ENCODE measurements at places on chromosomes 7 and 10.
A peak's percentile ranks its signal among the peaks of the same experiment; 100 is the strongest.

- no peak for DNase-seq
Observed at GRCh38 chr10:499991-500390, 189.5 kb downstream of the DIP2C start.

- peak; percentile 7 for DNase-seq
Observed at GRCh38 chr7:53350241-53350640, 314.8 kb downstream of the POM121L12 start.

DNA sequence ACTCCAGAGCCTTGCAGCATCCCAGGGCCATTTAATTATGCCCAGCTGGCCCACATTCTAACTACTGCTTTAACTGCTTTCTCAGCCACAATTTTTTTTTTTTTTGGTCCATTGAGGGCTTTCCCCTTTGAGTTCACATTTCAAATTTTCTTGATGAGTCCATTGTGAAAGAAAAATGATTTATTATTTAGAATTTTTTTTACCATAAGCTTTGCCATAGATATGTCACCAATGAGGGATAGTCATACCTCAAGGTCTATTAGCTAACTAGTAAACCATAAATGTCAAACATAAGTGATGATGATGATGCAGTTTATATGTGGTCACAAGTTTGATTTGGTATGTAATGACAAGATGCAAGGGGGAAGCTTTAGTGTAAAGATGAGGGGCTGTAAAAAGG lies 282.9 kb downstream of the BICC1 start:
- DNase-seq = no peak

- no peak for DNase-seq
Observed at GRCh38 chr7:42002654-42003053, 234.4 kb downstream of the GLI3 start.

DNA sequence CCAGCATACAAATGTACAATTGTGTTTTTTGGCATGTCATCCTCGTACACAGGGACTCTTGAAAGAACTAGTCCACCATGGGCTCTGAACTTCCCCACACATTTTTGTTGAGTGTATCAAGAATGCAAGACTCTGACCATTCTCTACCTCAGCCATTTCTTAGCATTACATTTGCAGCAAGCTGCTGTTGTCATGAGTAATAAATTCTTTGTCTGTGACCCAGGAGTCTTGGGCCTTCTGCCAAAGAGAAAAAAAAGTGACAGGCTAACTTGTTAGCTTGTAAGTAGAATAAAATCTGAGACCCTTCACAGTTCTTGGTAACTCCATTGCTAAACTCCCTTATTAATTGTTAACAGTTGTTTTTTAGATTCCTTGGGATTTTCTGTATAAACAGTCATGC lies 542.3 kb upstream of the MBL2 start:
- DNase-seq = peak; percentile 90

DNA sequence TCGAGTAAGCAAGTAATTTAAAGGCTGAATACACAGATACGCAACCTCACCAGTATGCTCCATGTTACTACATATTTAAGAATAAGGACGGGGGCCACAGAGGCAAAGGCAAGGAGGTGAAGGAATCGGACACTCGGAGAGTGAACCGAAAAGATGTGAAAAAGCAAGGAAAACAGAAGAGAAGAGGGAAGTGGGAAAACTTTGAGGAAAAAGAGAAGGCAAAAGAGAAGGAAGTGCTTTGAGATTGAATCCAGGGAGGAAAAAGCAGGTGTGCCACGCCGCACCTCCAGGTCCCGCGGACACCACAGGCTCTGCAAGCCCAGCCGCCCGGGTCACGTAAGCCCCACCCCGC lies 367 bp upstream of the AVL9 start:
- DNase-seq = no peak

GRCh38 chr10:60576130-60577069 lies 186.7 kb upstream of the ANK3 start:
- no peak for DNase-seq

DNA sequence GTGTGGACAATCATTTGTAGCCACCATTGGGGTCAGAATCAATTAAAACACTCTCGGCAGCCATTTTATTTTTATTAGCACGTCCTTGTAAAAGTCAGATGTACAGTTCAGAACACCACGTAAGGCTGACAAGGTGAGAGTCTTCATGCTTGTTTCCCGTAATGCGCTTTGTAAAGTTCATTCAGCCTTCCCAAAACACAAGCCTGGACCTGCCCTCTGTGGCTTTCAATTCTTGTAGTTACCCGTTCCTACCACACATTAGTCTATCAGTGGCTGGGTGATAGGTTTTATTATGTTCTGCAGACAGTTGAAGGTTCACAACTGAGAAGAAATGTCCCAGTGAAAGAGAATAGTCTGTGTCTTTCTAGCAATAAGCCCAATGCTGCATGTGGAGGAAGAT lies 35.4 kb downstream of the GAD2 start:
- no peak for DNase-seq

- no peak for DNase-seq
Observed at GRCh38 chr7:113349339-113349738, 231.0 kb upstream of the SMIM30 start.

DNA sequence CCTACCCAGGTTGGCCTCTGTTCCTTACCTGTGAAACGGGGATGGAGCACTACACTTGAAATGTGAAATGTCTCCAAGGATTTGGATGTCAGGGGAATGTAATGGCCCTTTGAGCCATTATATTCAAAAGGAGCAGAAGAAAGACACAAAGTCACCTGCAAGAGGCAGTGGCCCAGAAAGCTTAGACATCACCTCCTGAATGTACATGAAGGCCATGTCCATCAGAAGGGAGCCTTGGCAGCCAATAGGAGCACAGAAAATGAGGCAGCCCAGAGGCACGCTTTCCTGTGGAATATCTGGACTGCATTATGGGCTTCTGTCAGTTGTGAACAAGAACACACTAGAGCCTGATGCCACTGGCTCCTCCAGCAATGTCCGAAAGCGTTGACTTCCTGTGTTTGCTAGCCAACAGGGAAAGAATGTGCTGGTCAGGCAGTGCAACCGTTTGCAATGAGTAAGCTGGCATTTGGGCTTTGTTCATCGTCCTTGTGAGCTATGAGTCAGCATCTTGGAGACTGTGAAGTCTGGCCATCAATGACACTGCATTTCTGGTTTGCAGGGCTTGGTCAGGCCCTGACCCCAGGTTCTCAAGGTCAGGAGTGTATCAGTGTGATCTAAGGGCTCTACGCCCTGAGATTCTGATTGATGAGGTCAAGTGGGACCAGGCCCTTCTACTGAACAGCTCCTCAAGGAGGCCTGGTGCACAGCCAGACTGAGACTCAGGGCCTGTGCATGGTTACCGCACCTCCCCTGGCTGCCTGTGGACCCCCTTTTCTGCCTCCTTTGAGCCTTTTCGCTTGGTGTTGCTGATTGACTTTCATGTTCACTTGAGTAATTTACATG lies 222.4 kb downstream of the RPS24 start:
- DNase-seq = peak; percentile 98

DNA sequence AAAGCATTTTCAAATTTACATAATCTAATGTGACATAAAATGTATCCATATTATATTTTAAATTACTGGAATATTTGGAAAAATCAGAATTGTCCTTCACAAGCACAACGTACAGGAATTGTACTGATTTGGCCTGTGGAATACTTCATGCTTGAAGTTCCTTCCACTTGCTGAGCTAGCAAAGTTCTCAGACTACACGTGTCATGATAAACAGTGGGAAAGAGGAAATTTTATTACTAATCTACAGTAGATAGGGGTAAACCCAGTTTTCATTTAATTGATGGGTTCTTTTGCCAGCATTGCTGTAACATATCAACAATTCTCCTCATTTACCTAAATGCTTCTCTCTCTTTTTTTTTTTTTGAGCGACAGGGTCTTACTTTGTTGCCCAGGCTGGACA lies 45.6 kb upstream of the FIGNL1 start:
- no peak for DNase-seq

DNA sequence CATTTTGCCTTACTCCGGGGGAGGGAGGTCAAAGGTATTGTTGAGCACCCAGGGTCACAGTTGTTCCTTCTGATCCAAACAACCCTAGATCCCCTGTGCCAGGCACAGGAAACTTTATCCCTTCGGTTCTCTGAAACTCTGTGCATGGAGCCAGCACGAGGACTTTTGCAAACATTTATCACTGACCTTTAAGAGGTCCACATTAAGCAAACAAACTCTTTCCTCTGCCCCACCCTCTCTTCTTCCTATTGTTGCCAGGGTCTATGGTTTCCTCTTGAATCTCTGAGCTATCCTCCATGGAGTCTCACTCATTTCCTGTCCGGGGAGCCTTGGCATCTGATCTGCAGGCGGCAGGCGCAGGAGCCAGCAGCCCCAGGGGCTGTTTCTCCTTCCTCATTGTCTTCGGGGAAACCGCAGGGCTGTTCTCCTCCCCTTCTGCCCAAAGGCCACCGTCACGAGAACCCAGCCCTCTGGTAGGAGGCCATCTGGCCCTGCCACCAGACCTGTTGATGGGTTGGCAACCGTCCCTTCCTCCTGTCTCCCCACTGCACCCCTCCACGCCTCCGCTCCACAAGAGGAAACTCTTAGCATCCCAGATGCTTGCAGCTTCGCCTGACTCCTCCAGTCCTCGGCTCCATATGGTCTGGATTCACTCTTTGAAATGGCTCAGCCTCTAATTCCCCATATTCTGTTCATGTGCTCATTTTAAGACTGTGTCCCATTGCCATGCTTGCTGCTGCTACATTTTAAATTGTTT lies 327.3 kb upstream of the NRP1 start:
- no peak for DNase-seq

GRCh38 chr7:91039033-91039432 lies 225.2 kb upstream of the FZD1 start:
- DNase-seq = no peak

DNA sequence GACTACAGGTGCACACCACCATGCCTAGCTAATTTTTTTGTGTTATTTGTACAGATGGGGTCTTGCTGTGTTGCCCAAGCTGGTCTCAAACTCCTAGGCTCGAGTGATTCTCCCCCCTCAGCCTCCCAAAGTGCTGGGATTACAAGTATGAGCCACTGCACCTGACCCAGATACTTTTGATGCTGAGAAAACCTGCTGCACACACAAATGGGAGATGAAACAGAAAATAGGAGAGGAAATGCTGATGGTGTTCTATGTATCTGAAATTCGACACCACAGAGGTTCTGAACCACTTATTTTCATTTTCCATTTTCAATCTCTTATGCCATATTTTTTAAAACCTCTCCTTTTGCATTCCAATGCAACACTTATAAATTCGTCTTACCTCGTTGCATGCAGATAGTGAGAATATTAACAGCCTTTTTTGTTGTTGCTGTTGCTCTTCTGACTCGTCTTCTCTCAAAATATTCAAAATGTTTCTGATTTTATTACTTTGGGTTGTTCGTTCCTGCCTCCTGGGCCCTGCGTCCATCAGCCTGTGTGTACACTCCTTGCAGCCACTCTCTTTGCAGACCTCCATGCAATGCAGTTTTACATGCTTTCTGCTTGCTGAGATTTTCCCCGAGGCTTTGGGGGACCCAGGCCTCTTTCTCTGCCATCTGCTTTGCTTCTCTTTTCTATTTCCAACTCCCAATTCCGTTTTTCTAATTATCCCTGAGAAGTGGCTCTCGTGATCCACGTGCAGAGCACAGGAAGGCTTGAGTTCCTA lies 556.1 kb downstream of the GALNT17 start:
- no peak for DNase-seq

- DNase-seq = no peak
Observed at GRCh38 chr7:63040966-63041610, 957.6 kb upstream of the ZNF722 start.

- DNase-seq = no peak
Observed at GRCh38 chr10:90141791-90142190, 440.4 kb downstream of the KIF20B start.

- DNase-seq = peak; percentile 98
Observed at GRCh38 chr10:4663162-4663992, 162.6 kb upstream of the AKR1E2 start.

DNA sequence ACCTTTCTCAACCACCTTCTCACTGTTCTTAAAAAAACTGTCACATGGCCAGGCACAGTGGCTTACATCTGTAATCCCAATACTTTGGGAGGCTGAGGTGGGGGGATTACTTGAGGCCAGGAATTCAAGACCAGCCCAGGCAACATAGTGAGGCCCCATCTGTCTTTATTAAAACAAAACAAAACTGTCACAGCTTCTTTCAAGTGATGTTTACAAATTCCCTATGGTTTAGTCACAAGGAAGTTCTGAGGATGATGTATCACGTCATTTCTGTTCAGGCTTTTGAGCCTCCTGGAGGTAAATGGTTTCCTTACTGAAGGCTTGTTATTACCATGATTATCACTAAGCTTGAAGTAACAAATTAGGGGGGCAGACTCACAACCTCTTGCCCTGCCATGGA lies 186.2 kb downstream of the CFTR start:
- peak; percentile 37 for DNase-seq

DNA sequence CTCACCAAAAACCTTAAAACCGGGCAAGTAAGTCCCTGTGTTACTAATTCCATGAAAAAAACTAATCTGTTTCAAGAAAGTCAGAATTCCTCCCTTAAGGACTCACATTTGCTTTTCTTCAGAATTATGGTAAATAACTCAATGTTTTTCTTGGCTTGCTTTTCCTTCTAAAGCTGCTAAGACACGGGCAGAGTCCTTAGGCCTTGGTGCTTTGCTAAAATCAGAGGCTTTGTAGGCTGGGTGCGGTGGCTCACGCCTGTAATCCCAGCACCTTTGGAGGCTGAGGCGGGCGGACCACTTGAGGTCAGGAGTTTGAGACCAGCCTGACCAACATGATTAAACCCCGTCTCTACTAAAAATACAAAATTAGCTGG lies 32.0 kb downstream of the GNA12 start:
- DNase-seq = no peak

DNA sequence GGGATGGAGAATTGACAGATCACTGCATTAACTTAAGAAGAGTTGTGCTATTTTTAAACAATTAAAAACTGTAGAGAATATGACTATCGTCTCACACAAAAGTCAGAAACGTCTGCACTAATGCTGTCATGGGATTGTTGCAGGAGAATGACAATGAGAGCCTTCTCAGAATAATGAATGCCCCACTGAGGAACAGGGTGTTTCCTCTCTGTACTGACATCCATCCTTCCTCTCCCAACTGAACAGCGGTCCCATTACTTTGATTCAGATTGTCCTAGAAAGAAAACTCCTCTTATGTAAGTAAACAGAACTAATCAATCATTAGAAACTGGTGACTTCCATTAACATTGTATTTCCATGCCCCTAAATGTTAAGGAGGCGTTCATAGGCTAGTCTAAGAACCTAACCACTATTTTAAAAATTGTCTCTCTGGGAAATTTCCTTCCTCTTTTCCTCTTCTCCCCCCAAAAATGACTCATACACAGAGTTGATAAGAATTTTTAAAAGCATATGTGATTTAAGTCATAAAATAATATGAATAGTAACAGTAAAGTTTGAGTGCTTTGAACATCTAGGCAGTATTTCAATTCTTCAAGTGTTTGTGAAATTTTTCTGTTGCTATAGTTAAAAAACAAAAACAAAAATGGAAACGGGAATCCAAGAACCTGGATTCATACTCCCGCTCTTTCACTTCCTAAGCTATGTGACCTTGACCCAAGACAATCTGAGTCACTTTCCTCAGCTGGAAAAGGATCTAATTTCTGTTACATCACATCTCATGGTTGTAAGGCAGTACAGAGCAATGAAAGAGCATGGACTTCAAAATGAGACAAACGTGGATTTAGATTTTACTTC lies 12.7 kb upstream of the MACC1 start:
- peak; percentile 26 for DNase-seq

GRCh38 chr7:129203050-129203741 lies 14.8 kb downstream of the SMO start:
- DNase-seq = no peak
